ENCODE measurements at places on chromosomes 16 and 17.
A peak's percentile ranks its signal among the peaks of the same experiment; 100 is the strongest.

DNA sequence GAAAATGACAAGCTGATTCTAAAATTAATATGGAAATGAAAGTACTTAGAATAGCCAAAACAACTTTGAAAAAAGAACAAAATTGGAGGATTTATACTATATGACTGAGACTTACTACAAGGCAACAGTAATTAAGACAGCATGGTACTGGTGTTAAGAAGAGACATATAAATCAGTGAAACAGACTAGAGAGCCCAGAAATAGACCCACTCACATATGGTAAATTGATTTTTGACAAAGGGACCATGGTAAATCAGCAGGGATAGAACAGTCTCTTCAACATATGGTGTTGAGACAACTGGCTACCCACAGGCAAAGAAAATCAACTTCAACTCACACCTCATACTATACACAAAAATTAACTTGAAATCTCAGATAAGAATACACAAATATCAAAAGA is 12.9 kb downstream of the CMC2 start:
- DNase-seq: no peak

- DNase-seq: no peak
Measured at GRCh38 chr17:62611728-62612127, 15.7 kb upstream of the MRC2 start.

DNA sequence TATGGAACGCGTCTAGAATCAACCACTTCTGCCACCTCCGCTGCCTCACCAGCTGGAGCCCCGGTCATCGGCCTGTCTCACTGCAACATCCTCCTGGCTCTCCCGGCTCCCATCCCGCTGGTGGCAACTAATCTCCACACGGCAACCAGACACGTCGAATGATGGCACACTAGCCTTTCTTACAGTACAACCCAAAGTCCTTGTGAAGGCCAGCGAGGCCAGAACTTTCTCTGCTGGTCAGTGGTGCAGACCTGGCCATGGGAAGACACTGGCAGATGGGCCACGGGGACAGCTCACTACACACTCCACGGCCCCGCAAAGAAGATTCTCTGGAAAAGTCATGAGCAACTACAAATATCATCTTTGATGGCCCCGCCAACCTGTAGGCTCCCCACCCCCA is 117.6 kb downstream of the RMI2 start:
- DNase-seq: no peak

GRCh38 chr17:40063187-40063771 is 514 bp downstream of the THRA start:
- DNase-seq: peak; percentile 73

DNA sequence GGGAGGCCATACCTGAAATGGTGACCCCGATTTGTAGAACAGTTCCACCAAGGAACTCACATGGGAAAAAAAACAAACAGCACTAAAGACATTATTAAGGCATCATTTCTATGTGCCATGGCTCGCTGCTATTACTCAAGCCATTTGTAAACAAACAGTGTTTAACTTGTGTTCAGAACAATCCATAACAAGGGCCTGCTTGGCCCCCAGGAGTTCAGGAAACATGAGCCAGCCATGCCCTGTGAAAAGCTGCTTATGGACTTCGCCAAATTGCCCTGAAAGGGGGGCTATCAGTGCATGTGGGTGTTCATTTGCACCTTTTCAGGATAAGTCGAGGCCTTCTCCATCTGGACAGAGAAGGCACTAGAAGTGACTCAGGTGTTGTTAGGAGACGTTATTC is 8.0 kb downstream of the POLR3K start:
- DNase-seq: no peak

DNA sequence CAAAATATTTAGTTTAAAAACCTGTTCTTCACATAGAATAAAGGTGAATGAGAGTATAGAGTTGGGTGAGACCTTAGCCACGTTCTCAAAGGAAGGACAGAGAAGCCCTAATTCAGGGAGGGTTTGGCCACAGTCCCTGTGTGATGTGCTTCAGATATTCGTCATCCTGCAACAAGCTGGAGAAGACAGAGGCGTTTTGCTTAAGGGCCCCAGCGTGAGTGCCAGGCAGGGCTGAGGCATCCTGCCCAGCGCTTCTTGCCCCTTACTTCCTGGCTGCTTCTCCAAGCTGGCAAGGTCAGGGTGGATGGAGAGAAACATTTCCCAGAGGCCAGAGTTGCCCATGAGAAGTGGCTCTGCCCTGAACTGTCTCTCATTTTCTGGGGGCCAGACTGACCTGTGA is 46.9 kb downstream of the AXIN2 start:
- no peak for DNase-seq

GRCh38 chr16:73190688-73191659 is 143.0 kb upstream of the ZFHX3 start:
- no peak for DNase-seq

DNA sequence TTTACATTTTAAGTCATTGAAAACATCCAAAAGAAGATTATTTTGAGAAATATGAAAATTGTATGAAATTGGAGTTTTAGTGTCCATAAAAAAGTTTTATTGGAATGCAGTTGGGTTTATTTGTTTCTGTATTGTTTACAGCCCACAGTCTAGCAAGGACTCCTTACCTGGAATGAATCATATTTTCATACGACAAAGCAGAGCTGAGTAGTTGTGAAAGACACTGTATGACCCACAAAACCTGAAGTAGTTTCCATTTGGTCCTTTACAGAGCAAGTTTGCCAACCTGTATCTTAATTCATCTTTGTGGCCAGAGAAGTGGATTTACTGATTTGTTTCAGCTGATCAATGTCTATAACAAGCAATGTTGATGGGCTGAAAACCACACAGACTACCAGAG is 10.3 kb downstream of the CCL18 start:
- no peak for DNase-seq

DNA sequence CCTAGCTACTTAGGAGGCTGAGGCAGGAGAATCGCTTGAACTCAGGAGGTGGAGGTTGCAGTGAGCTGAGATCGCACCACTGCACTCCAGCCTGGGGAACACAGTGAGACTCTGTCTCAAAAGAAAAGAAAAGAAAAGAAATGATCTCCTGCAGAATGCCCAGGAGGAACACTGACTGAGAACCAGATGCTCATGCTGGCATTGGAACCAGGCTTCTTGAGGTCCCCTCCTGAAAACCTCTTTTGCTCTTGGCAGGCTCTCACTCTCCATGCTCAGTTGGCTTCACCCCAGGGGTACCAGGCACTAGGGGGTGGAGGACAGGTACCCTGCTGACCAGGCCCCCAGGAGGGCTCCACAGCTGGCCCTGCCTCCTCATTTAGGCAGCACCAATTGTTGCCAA is 8.5 kb upstream of the TNFRSF17 start:
- no peak for DNase-seq

DNA sequence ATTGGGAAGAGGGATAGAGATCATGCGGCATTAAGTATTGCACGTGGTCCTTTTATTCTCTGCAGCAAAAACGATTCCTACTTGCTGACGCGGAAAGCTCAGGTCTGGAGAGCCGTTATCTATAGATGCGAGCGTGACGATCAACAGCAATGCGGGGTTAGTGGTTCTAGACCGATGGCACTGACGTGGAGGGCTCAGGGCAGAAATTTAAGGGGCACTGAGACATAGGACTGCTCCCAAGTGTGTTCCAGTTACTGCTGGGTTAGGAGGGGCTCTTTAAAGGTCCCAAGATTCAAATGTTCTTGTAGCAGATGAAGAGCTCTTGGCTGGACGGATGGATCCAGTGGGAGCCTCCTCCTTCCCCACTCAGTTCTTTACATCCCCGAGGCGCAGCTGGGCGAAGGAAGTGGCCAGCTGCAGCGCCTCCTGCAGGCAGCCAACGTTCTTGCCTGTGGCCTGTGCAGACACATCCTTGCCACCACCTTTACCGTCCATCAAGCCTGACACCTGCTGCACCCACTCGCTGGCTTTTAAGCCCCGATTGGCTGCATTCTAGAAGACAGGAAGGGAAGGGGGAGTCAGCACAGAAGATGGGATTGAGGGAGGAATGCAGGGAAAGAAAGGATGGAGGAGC is 732 bp upstream of the EXOSC6 start:
- peak; percentile 74 for DNase-seq

DNA sequence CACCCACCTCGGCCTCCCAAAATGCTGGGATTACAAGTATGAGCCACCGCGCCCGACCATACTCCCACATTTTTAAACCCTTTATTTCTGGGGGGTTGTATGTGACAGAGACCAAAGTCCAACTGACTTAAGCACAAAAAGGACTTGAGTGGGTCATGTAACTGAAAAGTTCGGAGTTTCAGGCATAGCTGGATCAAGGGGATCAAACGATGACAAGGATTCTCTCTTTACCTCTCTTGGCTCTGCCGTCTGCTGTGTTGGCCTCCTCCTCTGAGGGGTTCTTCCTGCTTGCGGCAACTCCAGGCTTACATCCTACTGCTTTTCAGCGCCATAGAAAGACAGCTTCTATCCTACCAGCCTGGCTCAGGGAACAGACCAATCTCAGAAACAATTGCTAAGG is 9.2 kb upstream of the SBK1 start:
- DNase-seq: no peak

DNA sequence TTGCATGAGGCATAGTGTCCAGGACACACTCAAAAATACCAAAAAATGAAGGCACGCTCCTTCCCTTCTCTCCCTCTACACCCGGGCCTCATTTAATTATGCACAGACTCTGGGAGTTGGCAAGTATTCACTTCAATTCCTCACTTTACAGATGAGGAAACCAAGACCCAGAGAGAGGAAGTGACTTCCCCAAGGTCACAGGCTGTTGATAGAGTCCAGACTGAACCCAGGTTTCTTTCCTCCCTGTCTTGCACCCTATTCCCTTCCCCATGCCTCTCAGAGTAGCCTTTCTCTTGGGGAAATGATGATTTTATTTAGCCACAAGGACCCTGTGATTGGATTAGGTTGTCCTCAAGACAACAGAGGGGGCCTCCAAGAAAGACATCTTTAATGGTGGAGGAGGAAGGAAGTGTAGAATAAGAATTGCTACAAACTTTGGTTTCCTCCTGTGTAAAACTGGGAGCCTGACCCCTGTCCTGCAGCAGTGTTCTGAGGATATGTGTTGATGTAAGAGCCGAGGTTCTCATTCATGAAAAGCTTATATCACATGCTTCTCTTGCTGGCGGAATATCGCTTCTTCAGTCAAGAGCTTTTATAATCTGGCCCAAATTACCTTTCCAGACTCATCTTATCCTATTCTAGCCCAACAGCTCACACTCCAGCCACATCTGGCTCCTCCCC is 48.8 kb upstream of the SIAH1 start:
- DNase-seq: no peak

GRCh38 chr17:37743875-37744632 is 805 bp downstream of the HNF1B start:
- peak; percentile 57 for DNase-seq

GRCh38 chr16:3952737-3953131 is 72.2 kb upstream of the CREBBP start:
- DNase-seq: peak; percentile 64

- no peak for DNase-seq
Measured at GRCh38 chr17:83118071-83118841, 38.8 kb downstream of the METRNL start.
